ENCODE measurements at places on chromosomes 12 and 14.

- no peak for DNase-seq
Measured at GRCh38 chr12:27366621-27367020, 34.0 kb downstream of the BMAL2 start.

DNA sequence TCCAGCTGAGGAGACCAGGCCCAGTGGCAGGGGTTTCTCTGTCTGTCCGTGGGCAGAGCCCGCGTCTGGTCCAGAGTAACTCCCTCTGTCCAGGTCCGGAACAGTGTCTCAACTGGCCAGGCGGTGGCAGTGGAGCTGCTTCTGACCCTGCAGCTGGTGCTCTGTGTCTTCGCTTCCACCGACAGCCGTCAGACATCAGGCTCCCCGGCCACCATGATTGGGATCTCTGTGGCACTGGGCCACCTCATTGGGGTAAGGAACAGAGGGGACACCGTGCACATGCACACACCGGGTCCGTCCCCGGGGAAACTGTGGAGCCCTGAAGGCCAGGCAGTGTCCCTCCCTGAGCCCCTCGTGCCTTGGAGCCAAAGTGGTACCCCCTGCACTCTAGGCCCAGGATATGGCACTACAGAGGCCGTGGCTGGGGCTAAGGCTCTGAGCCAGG is 1.5 kb downstream of the AQP6 start:
- DNase-seq = no peak

DNA sequence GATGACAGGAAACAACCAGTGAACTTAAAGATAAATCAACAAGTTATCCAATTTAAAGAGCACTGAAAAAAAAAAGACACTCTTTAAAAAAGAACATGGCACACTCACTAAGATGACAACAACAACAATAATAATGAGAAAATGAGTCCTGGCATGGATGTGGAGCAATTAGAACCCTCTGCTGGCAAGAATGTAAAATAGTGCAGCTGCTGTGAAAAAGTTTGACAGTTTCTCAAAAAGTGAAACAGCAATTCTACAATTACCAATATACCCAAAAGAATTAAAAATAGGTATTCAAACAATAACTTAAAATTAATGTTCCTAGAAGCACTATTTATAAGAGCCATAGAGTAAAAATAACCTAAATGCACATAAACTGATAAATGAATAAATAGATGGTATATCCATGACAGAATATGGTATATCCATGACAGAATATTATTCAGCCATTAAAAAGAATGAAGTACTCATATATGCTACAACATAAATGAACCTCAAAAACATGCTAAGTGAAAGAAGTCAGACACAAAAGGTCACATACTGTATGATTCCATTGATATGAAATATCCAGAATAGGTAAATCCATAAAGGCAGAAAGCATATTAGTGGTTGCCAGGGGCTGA is 49.1 kb upstream of the GPHB5 start:
- no peak for DNase-seq

- no peak for DNase-seq
Measured at GRCh38 chr12:87930033-87930432, 99.2 kb downstream of the C12orf50 start.

GRCh38 chr14:104903990-104904389 is 20.7 kb upstream of the PLD4 start:
- DNase-seq = no peak

Measured in activated naive CD4-positive, alpha-beta T cell treated with Interleukin-2 at 50 U/mL for 16 hours (primary cell).